HuH-7 (cell line): ENCODE measurements at places on chromosomes 12 and 14.

GRCh38 chr14:56514663-56515371 is 64.8 kb upstream of the TMEM260 start:
- no peak for DNase-seq

DNA sequence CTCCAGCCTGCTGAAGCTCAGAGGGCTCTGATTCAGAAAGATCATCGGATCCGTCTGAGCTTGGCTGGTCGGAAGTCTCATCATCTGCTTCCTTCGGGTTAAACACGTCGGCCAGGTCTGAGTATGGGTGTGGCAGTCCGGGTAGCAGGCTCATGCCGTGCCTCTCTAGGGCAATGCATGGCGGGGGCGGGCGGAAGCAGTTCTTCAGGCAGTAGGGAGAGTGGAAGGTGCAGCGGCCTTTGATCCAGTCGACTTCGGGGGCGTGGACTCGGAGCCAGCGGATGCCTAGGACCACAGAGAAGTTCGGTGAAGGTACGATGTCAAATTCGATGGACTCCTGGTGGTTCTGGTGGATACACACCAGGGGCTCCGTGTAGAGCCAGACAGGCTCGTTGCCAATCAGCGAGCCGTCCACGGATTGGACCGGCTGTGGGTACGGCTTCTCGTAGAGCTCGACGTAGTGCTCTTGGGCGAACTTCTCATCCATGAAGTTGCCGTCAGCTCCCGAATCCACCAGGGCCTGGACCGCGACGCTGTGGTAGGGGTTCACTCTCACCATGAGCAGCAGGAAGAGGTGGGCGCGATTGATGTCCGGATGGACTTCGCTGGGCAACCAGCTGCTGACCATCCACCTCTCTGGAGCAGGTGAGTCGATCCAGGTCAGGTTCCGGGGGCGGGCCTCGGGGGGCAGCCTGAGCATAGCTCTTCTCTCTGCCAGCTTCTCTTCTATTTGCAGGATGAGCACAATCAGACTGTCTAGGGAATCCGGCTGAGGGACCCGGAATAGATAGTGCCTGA is 20.3 kb downstream of the RTL1 start:
- DNase-seq = no peak

GRCh38 chr14:22887990-22888378 is 5.0 kb downstream of the REM2 start:
- DNase-seq = no peak

DNA sequence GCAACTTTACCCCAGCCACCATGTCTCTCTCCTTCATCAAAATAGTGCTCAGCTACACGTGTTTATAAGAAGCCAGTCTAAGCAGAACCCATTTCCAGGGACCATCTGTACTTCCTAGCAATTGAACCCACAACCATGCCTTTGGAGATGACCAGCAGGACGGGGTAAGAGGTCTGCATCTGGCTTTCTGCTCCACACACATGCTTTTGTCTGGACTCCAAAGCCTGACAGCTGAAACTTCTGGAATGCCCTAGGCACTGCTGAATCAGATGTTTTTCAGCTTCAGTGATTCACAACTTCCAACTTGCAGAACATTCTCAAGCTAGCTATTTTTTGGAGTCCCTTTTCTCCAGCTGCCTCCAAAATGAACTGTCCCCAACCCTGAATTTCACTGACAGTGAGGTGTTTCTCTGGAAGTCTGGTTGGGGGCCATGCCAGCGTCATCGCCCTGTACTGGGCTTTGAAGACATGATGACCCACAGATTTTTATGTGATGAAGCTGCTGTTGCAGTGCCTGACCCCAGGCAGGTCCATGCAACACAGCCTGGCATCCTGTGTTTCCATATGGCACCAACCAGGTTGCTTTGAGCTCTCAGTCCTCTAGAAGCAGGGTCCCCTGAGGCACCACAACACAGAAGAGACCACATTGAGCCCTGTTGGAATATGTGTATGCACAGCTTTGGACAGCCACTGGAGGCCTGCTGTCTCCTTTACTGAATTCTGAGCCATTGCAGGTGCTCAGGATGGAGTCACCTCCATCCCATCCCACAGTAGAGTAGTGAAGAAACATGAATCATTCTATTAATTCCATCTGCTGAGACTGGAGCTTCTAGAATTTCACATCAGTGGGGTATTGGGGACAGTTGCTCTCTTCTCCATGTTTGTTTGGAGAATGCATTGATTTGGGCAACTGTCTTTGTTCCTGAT is 80.2 kb downstream of the NUAK1 start:
- DNase-seq = no peak

DNA sequence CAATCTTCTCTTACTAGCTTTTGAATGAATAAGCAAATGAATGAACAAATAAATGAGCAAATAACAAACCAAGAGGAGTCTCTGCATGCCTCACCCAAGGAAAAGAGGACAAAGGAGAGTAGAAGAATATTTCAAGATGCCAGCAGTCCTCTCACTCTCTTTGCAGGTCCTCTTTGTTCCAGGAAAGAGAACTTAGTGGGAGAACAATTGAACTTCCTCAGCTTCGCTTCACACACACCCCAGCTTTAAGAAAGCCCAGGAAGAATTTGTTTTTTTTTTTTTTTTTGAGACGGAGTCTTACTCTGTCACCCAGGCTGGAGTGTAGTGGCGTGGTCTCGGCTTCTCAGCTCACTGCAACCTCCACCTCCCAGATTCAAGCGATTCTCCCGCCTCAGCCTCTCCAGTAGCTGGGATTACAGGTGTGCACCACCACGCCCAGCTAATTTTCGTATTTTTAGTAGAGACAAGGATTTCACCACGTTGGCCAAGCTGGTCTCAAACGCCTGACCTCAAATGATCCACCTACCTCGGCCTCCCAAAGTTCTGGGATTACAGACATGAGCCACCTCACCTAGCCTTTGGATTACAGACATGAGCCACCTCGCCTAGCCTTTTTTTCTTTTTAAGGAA is 20.4 kb downstream of the KRT18 start:
- no peak for DNase-seq

GRCh38 chr12:50192908-50193307 is 25.7 kb upstream of the CERS5 start:
- no peak for DNase-seq

DNA sequence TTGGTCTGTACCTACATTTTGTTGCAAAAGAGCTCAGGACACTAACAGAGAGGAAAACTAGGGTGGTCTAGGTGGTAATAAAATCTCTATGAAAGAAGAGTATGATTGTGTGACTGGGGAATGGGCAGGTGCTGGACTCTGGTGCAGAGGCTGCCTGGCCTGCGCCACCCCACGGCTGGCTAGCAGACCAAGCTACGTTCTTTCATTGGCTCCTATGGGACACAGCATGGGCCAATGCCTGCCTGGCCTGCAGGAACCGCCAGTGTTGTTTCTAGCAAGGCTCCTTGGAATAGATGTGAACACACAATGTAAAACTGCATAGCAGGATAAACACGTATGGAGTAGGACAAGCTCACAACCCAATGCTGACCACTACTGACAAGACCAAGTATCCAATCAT is 51.7 kb upstream of the CORO1C start:
- no peak for DNase-seq

GRCh38 chr14:20438664-20439063 is 2.7 kb upstream of the KLHL33 start:
- DNase-seq = no peak

DNA sequence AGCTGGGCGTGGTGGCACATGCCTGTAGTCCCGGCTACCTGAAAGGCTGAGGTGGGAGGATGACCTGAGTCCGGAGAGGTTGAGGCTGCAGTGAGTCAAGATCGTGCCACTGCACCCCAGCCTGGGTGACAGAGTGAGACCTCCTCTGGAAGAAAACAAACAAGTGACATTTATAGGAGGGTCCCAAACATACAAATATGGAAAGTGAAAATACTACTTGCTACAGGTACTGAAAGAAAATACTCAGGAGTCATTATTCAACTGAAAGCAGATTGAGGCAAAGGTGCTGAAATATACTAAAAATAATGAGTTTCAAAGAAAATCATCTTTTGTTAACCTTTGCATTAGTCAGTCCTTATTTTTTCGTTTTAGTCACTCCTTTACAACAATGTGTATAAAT is 53.5 kb downstream of the ETV6 start:
- no peak for DNase-seq

DNA sequence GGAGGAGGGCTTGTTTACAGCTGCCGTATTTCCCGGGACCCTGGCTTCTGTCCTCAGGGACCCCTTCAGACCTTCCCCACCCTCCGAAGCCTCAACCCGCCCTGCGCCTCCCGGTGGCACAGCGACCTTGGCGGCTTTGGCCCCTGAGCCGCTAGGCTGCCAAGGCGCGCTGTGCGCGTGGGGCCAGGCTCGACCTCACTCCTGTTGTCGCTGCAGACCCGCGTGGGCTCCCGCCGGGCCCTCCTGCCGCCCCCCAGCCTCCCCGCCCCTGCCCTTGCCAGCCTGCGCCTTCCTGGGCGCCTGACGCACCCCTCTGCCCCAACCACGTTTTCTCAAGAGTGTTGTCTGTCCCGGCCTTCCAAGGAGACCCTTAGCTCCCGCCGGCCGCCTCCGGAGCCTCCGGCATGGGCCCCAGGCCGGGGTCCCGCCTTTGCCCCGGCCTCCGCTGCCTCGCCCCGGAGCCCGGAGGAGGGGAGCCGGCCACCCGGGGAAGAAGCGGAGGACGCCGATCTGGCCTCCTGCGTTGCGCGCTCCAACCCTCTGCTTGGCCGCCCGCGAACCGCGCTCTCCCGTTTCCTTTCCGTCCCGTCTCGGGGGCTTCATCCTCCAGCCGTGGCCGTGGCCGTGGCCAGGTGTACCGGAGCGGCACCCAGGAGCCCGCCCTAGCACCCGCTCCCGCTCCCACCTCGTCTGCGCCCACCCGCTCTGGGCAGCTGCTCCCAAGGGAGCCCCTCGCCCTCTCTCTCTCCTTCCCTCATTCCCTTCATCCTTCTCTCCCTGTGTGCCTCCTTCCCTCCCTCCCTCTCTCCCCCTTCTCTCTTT is 19.9 kb downstream of the PPP2R5C start:
- DNase-seq = no peak

DNA sequence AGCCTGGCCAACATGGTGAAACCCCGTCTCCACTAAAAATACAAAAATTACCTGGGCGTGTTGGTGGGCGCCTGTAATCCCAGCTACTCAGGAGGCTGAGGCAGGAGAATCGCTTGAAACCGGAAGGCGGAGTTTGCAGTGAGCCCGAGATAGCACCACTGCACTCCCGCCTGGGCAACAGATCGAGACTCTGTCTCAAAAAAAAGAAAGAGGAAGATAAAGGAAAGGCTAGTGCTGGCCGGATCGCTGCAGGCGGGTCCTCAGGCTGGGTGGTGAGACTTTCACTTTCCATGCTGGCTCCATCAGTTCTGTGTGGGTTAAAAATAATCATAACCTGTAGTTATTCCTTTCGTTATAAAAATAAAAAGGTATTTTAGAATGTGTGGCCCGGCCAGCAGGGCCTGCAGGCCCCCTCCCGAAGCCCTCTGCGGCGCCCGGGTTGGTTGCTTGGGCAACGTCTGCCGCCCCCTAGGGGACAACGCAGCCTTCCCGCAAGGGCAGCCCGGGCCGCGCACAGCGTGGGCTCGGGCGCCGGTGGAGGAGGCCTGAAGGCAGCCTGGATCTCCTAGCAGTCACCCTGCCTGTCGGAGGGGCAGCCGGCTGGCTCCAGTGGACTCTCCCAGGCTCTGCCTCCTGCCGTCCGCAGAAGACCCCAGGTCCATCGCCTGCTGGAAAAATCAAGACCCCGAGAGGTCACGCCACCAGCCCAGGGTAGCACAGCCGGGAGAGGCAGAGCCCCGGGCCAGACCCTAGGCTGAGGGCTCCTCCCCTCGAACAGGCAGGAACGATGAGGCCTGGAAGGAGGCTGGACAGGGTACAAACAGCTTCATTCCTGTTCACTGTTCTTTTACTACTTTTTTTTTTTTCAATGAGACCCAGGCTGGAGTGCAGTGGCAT is 5.0 kb upstream of the SLC25A47 start:
- peak; percentile 76 for DNase-seq

GRCh38 chr14:92564344-92565039 is 50.9 kb downstream of the RIN3 start:
- no peak for DNase-seq

DNA sequence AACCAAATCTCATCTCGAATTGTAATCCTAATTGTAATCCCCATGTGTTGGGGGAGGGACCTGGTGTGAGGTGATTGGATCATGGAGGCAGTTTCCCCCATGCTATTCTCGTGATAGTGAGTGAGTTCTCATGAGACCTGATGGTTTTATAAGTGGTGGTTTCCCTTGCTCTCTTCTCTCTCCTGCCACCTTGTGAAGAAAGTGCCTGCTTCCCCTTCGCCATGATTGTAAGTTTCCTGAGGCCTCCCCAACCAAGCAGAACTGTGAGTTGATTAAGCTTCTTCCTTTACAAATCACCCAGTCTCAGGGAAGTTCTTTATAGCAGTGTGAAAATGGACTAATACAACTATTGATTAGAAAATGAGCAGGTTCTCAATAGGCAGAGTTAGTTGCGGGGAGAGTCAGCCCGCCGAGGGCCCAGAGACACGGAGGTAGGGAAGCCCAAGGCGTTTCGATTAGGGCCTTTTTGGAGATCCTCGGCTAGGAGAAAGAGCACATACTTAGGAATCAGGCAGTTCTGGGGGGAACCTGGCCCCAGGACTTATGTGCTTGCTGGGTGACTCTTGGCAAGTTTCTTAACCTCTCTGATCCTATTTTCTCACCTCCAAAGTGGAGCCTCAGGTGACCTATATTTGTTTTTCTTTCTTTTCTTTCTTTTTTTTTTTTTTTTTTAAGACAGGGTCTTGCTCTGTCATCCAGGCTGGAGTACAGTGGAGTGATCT is 65.7 kb downstream of the MVK start:
- no peak for DNase-seq

- DNase-seq = peak; percentile 17
These were observed 35.9 kb upstream of the TMTC2 start for GRCh38 chr12:82650627-82651337.

DNA sequence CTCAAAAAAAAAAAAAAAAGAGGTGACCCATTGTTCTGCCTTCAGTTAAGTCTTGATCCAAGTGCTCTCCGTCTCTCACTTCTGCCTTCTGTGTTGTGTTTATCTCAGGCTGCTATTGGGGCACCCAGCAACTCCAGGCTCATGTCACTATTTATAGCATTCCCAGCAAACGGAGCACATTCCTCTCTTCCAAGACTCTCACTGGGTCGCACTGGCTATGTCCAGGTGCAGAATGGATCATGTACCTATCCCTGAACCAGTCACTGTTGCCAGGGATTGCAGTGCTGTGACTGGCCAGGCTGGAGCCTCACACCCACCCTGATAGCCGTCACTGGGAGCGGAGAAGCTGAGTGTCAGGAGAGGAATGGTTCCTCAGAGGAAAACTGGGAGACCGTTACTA is 31.2 kb downstream of the RHOF start:
- no peak for DNase-seq

GRCh38 chr14:77618381-77618970 is 2.0 kb upstream of the SPTLC2 start:
- DNase-seq = no peak

DNA sequence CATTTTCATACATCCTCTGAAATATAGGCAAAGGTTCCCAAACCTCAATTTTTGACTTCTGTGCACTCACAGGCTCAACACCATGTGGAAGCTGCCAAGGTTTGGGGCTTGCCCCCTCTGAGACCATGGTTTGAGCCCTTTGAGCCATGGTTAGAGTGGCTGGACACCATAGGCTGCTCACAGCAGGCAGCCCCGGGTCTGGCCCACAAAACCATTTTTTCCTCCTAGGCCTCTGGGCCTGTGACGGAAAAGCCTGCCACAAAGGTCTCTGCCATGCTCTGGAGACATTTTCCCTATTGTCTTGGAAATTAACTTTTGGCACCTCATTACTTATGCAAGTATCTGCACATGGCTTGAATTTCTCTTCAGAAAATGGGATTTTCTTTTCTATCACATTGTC is 1113.2 kb upstream of the ATXN7L3B start:
- no peak for DNase-seq
